Naive thymus-derived CD4-positive, alpha-beta T cell (primary cell): ENCODE measurements at places on chromosomes 4 and X. TPM values are rescaled to one million over a fixed set of nuclear protein-coding genes. Genes with fewer than 3 reads are reported as not detected.

DNA sequence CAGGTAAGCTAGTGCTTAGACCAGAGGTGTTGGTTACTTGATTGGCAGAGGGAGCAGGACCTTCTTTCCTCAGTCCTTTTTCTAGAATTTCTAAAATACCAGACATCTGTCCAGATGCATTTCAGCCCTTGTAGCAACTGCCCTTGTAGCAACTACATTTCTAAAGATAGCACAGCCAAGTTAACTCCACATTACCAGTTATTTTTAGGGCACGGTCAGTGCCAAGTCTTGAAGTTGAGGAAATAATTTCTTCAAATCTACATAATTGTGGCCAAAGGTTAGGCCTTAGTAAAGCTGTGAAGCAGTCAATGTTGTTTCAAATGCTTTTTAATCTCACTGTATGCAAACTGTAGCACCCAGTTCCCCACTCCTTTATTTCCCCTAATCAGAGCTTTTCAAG lies 62.9 kb downstream of the MID1IP1 start:
- H3K27me3 ChIP-seq: no peaks in the 10 kb centered on the region
- no peak for DNase-seq
- H3K36me3 ChIP-seq: no peaks in the 10 kb centered on the region

- no peak overlapping the region for H3K27ac ChIP-seq
- H3K36me3 ChIP-seq: no peaks in the 10 kb centered on the region
- H3K27me3 ChIP-seq: no peaks in the 10 kb centered on the region
- DNase-seq: no peak
- H3K4me3 ChIP-seq: no peak overlapping the region
Measured at GRCh38 chr4:185196437-185196836, 7.4 kb downstream of the CFAP97 start.

- DNase-seq: no peak
- no peaks in the 10 kb centered on the region for H3K27me3 ChIP-seq
- no peaks in the 10 kb centered on the region for H3K36me3 ChIP-seq
- H3K27ac ChIP-seq: no peak overlapping the region
- H3K4me1 ChIP-seq: no peaks in the 10 kb centered on the region
Measured at GRCh38 chr4:166594326-166594946, 639.9 kb downstream of the SPOCK3 start.

- H3K27me3 ChIP-seq: no peaks in the 10 kb centered on the region
- no peaks in the 10 kb centered on the region for H3K4me1 ChIP-seq
- no peak overlapping the region for H3K4me3 ChIP-seq
- no peaks in the 10 kb centered on the region for H3K36me3 ChIP-seq
- no peak for DNase-seq
- H3K27ac ChIP-seq: no peak overlapping the region
Measured at GRCh38 chr4:126757219-126757618, 875.5 kb upstream of the INTU start.

DNA sequence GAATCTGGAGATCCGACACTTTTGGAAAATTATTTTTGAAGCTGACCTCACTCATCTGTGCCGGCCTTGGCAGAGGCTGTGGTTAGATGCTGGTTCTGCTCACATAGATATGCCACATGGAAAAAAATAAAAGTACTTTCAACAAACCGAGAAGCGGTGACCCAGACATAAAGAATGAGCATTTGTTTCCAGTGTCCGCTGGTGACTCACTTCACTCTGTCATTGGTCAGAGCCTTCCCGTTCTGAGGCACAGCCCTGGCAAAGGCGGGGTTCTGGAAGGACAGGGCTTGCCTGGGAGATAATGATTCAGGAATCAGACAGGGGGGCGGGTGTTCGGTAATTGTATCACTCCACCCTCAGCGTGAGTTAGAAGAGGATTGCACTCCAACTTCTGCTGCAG lies 172.4 kb upstream of the MXRA5 start:
- H3K4me3 ChIP-seq: no peak overlapping the region
- H3K4me1 ChIP-seq: no peaks in the 10 kb centered on the region
- H3K27ac ChIP-seq: no peak overlapping the region
- H3K27me3 ChIP-seq: no peaks in the 10 kb centered on the region
- no peak for DNase-seq

DNA sequence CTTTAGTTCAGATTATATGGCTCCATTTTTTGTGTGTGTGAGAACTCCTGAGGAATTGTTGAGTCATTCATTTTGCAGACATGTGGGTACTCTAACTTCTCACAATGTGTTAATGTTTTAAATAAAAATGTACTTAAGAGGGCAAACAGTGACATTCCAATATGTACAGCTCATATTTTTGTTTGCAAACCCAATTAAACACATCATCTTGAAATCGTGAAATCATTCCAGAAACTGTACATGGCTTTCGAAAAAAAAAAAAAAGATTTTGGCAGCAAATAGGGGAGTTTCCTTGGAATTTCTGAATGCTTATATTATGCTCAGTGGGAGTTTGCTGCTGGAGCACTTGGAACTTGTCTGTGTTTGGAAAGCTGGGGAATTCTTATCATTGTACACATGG lies 85.0 kb downstream of the HPGD start:
- H3K27ac ChIP-seq: no peak overlapping the region
- DNase-seq: no peak
- H3K36me3 ChIP-seq: no peaks in the 10 kb centered on the region
- no peak overlapping the region for H3K4me3 ChIP-seq
- no peaks in the 10 kb centered on the region for H3K27me3 ChIP-seq

- no peak overlapping the region for H3K27ac ChIP-seq
- DNase-seq: no peak
- no peaks in the 10 kb centered on the region for H3K36me3 ChIP-seq
- H3K4me1 ChIP-seq: peaks cover 9% of the 10 kb centered on the region
- no peak overlapping the region for H3K4me3 ChIP-seq
- H3K27me3 ChIP-seq: no peaks in the 10 kb centered on the region
Measured at GRCh38 chrX:23936180-23936579, 28.4 kb downstream of the CXorf58 start.

GRCh38 chr4:95963456-95963855 lies 123.6 kb downstream of the PDHA2 start:
- no peak overlapping the region for H3K4me3 ChIP-seq
- H3K27ac ChIP-seq: no peak overlapping the region
- H3K4me1 ChIP-seq: no peaks in the 10 kb centered on the region
- no peaks in the 10 kb centered on the region for H3K36me3 ChIP-seq
- no peak for DNase-seq

Gene DDIT4L
- not detected for total RNA-seq

Gene PDZD4
- 10.5 TPM for total RNA-seq

Gene GAGE2A
- total RNA-seq: not detected
